CD4-positive, alpha-beta T cell (primary cell): ENCODE measurements at places on chromosomes 5 and 9. TPM values are rescaled to one million over a fixed set of nuclear protein-coding genes. Genes with fewer than 3 reads are reported as not detected.

ZNG1F gene
- total RNA-seq: 8.9 TPM

SMIM15 gene
- 16.5 TPM for total RNA-seq

ST6GALNAC4 gene
- 28.7 TPM for total RNA-seq

DNA sequence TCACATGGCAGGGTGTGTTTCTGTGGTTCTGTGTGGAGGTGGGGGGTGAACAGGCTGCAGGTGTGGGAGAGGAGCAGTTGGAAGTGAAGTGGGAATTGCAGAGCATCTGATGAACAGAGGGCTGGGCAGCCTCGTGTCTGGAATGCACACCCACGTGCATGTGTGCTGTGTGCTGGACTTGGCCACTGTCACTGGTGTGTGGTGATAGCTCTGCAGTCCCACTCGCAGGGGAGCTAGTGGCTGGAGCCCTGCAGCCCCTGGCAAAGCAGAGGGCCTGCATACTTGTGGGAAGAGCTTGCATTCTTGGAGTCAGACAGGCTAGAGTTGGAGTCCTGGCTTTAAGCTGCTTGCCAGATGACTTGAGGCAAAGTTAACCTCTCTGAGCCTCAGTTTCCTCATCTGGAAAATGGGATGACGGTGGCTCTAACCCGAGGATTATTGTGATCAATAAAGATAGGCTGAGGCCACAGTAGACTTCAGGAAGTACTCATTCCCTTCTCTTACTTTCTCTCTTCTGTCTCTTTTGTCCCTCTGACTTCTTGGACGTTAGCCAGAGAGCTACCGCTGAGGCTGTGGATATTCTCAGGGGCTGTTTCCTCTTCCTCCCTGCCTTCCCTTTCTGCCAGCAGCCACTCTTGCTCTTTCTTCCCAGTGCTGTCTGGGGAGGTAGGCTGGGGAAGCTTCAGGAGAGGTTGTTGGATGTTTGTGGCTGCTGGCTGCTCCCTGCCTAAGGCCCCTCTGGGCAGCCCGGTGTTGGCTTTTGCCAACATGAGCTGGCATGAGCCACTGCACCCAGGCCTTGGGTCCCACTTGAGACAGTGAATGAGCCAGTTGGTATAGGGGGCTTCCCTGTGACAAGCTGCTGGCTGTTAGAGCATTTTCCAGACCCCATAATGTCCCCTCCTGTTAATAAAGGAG lies 18.3 kb downstream of the PSAT1 start:
- DNase-seq: no peak
